ENCODE measurements at places on chromosomes 12 and 14. TPM values are rescaled to one million over a fixed set of nuclear protein-coding genes. Genes with fewer than 3 reads are reported as not detected.

ACOT6 gene
- total RNA-seq: not detected

DNA sequence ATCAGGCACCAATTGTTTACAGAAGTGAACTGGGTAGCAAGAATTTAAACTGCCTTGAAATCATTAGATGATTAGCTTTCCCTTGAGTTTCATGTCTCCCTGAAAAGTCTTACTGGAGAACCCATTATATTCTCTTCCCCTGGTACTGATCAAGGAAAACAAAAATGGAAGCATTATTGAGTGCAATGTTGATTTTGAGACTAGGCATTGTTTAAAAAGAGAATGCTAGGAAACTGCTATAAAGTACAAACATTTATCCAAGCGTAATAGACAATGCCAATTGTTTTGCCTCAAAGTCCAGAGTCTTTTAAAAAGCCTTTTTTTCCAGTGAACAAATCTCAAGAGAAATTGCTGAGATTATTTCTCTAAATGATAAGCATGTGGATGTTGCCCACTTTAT, 197.0 kb downstream of the CCER1 start:
- DNase-seq: no peak

- no peak for DNase-seq
Observed at GRCh38 chr12:75894965-75895754, 136.4 kb downstream of the PHLDA1 start.

OTOGL gene
- total RNA-seq: 0.31 TPM

- DNase-seq: no peak
Observed at GRCh38 chr12:30988646-30989286, 62.2 kb downstream of the TSPAN11 start.

DNA sequence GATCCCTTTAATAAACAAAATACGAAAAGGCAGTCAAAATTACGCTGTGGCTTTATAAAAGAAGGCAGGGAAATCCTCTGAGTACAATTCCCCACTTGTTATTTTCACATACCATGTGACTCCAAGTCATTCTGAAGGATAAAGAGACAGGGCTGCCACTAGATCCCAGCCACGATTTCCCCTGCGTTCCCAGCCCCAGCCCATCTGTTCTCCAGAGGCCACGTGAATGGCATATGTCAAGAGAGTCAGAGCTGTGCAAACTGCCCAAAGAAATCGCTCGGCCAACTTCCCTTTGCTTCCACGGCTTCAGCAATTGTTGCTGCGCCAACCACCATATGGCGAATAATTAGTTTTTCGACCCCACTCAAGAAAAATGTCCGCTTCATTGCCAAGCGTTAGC, 161.3 kb downstream of the C12orf42 start:
- no peak for DNase-seq

DNA sequence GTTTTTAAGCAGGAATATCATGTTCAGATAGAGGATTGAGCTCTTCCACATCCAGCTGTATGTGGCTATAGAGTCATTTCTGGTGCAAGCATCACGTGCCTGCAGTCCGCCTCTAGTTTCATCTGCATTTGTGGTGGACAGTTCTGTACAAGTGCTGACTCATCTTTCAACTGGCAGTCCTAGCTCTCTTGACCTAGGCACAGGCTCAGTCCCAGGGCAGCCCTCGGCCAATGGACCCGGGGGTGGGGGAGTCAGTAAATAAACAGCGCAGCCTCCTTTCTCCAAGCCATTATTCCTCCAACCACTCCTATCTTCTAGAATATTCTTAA, 41.8 kb upstream of the FRMD6 start:
- DNase-seq: no peak

GRCh38 chr12:11677752-11678151, 28.3 kb downstream of the ETV6 start:
- DNase-seq: no peak

- DNase-seq: no peak
Observed at GRCh38 chr14:54622192-54622958, 55.4 kb downstream of the SAMD4A start.

DNA sequence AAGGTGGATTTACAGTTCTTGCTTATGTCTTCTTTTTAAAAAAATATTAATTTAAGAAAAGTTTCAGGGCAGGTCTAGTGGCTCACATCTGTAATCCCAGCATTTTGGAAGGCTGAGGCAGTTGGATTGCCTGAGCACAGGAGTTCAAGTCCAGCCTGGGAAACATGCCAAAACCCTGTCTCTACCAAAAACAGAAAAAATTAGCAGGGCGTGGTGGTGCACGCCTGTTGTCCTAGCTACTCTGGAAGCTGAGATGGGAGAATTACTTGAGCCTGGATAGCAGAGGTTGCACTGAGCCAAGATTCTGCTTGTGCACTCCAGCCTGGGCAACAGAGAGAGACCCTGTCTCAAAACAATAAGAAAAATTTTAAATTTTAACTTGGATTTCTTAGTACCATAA, 5.4 kb upstream of the TAS2R46 start:
- no peak for DNase-seq

DNA sequence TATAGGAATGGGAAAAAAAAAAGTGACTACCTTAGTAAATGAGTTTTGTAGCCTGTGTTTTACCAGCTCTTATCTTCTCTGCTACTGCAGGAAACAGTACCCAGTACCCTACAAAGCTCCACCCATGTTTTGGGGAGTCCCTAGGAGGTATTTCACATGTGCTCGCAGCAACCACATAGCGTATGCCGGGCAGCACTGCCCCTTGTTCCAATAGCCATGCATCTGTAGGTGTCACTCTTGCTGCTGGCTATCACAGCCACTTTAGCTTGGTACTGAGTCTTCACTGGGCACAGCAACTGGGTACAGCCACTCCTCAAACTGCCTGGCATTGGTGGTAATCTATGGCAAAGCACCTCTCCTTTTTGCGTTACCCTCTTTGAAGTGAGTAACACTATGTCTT, 2.0 kb upstream of the MDM1 start:
- peak; percentile 46 for DNase-seq

- peak; percentile 80 for DNase-seq
Observed at GRCh38 chr12:55974308-55974730, 441 bp downstream of the RAB5B start.

- DNase-seq: no peak
Observed at GRCh38 chr12:56833780-56834179, 70.7 kb downstream of the HSD17B6 start.

IFNG-AS1 gene
- not detected for total RNA-seq

NUMB gene
- 15.3 TPM for total RNA-seq

GRCh38 chr12:118558941-118559340, 182.6 kb downstream of the SUDS3 start:
- no peak for DNase-seq

DNA sequence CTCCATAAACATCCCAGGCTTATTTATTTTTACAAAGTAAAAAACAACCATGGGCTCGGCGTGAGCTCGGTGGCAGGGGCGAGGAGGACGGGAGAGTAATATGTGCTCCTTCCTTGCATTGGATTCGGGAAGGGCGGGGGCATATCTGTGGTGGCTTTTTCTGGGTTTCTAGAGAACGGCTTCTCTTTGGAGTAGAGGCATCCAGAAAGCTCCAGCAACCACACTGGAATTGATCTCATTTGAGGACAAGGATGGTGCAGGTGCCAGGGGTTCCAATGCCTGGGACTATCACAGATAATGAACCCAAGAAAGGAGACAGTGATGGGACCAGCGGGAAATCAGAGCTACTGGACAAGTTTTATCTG, 18.9 kb downstream of the ADGRD1 start:
- no peak for DNase-seq

DCP1B gene
- total RNA-seq: 19.8 TPM

All from H7 (cell line).